ENCODE measurements at places on chromosomes 16 and 17.

DNA sequence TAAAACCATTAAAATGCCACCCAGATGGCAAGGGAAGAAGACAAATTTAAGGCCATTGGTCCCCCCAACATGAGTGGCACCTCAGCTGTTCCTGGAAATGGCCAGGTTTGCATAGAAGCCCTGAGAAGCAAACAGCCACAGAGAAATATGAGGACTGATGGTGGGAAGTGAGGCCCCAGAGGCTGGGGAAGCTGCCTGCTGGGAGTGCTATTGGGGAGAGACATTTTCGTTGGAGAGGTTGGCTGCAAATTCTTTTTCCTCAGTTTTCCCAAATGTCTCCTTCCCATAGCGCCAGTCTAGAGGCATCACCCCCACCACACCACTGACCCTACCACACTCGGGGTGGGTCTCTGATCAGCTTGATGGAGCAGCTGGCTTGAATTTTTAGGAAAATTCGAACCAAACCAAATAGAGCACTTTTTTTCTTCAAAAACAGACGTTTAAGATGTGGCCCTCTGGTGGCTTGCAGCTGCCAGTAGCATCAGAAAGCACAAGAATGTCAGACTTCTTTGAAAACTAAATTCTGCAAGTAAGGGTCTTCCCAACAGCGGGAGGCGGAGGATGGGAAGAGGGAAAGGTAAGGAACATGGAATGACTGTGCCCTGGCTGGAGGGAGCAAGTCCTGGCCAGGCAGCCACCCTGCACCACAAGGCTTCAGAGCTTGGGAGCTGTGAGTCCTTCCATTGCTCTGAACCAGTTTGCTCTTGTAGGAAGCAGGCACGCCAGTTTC is 13.2 kb upstream of the SLC12A3 start:
- DNase-seq: peak; percentile 43

DNA sequence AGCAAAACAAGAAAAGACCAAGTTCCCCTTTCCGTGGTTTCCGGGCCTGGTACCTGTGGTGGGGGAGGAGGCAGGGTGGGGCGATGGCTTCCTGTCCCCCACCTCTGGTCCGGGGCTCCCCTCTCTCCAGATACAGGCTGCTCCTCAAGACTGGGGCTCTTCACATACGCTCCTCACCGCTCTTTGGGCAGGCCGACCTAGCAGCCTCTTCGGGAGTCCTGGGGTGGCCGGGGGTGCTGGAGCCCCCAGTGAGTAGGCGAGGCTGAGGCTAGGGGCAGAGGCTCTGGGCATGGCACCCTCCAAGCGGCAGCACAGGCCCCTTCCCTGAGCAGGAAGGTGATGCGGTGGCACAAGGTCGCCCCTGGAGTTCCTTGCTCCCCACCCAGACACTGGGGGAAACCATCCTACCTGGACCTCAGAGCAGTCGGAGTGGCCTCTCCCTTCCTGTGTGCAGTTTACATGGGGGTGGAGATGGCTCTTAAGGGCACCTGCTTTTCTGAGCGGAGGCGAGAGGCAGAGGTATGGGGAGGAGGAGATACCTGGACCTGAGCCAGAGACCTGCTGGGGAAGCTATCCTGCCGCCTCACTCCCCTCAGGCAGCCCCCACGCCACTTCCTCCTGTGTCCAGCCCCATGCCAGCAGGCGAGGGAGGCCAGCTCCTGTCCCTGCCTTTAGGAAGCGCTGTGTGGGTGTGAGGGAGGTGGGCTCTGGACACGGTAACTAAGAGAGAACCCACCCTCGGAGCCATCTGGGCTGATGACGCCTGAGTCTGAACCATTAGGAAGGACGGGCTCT is 891 bp downstream of the CORO1A start:
- DNase-seq: no peak

GRCh38 chr16:57892447-57893096 is 78.4 kb downstream of the CNGB1 start:
- DNase-seq: no peak

DNA sequence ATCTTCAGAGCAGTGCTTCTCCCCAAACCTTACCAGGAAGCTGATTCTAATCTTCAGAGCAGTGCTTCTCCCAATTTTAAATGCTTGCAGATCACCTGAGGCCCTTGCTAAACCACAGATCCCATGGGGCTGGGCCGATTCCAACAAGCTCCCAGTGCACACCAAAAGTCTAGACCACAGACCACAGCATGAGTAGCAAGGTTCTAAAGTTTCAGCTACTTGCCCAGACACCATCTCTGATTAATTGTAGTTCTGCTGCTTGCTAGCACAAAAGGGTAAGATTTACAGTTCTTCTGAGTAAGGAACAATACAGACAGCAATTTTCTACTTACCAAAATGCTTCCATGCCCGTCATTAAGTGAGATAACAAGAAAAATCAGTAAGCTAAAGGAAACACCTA is 12.2 kb downstream of the CLEC3A start:
- no peak for DNase-seq

GRCh38 chr16:81657224-81657623 is 121.9 kb upstream of the PLCG2 start:
- DNase-seq: no peak

DNA sequence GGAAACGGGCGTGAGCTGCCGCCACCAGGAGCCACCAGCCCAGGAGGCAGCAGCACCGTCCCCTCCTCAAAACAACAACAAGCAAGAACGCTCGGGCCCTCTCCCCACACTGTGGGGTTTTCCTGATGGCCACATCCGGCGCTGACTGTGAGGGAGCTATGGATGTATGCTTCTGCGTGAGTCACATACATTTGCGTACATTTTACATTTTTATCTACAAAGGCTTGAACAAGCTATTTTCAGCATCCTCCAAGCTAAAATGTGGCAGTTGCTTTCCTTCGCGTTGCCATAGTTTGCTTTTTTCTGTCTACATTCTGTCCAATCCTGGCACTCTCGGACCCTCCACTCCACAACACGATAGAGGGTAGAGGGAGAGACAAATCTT is 2.0 kb upstream of the ABR start:
- DNase-seq: no peak

DNA sequence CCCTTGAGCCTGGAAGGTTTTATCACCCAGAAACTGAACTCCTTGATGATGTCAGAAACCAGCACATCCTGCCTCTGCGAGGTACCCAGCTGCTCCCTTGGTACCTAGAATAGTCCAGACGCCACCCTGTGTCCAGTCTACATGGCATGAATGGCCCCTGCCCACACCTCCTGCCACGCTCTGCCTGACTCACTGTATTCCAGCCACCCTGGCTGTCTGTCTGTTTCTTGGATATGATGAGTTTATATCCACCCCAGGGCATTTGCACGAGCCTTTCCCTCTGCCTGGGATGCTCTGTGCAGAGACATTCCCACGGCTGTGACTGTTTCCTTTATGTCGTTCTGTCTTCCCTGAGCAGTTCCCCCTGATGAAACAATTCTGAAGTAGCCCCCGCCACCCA is 68.7 kb downstream of the CRISPLD2 start:
- DNase-seq: no peak

- peak; percentile 78 for DNase-seq
Measured at GRCh38 chr17:10135539-10136257, 62.7 kb downstream of the GAS7 start.

- DNase-seq: no peak
Measured at GRCh38 chr16:9922441-9922840, 259.8 kb downstream of the GRIN2A start.

GRCh38 chr17:47276868-47277267 is 23.2 kb downstream of the ITGB3 start:
- peak; percentile 96 for DNase-seq

DNA sequence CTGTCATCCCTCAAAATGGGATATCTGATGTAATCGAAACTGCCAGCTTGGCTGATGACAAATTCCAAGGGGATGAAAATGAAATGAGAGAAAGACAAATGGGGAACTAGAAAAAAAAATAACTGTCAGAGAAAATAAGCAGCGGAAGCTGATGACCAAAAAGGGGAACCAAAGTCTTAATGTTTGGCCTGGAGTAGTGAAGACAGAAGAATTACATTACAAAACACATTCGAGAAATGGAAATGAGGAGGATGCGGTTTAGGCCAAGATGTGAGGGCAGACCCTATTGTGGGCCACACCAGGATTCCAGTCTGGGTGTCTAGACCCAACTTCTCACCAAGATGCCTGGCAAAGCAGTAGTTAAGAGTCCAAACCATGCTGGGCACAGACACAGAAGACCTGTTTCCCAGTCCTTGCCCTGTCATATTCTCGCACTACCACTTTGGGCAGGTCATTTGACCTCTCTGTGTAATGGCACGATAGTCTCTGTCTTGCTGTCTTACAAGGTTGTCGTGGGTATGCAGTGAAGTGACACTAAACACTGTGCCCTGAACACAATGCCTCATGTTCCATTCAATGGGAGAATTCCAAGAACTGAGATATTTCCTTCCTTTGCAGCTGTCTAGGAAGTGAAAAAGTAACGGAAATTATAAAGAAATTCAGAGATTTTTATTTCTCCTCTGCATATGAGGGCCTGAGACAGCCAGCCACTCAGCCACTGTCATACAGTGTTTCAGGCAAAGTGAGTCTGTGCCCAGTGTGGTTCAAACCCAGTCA is 12.3 kb upstream of the CCL2 start:
- DNase-seq: no peak

- no peak for DNase-seq
Measured at GRCh38 chr16:11164482-11165270, 91.3 kb downstream of the SOCS1 start.

GRCh38 chr17:82014432-82014831 is 8.2 kb downstream of the CENPX start:
- DNase-seq: no peak

- DNase-seq: no peak
Measured at GRCh38 chr16:29662729-29663015, 375 bp upstream of the SPN start.

DNA sequence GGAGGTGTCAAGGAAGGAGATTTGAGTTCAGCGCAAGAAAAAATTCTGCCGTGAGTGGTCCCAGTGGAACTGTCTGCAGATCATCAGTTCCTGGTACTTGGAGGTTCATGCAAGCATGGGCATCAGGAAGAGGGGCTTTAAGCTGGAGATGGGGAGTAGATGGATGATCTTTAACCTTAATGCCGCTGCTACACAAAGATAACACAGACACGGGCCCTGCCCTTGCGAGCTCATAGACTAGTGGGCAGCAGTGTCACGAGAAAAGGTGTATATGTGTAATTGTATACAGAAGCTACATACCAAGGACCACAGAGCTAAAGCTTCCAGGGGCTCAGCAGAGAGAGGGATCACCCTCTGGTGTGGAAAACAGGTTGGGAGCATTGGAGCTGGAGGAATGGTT is 33.6 kb downstream of the PRSS54 start:
- no peak for DNase-seq

DNA sequence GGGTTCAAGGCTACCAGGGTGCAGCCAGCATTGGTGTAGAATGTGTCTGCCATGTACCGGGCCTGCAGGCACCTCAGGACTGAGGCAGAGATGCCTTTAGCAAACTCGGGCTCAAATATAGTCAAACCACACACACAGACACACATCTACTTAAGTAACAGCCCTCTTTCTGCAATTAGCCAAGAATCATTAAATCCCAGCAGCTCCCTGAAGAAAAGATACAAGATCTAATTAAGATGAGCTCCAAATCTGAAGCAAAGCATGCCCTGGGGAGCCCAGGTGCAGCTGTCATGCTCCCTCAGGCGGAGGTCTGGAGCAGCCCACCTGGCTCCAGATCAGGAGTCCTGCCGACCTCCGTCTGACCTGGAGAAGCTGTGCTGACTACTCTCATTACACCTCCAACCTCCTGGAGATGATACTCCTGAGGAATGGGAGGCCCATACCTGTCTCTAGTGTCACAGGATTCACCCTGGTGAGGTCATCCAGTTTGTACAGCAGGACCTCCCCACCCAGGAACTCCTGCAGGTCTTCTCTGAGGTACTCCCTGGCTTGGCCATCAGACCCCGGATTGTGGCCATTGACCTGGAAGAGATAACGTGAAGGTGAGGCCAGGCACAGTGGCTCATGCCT is 6.9 kb downstream of the MYO19 start:
- no peak for DNase-seq

- no peak for DNase-seq
Measured at GRCh38 chr17:80561541-80562114, 17.0 kb downstream of the RPTOR start.
